ENCODE measurements at places on chromosomes 7 and 10. TPM values are rescaled to one million over a fixed set of nuclear protein-coding genes. Genes with fewer than 3 reads are reported as not detected.

Gene SSC4D
- total RNA-seq, result 0.22 TPM

Gene HTR5A
- not detected for total RNA-seq

Gene NPSR1
- total RNA-seq, result not detected

Gene MINDY4
- total RNA-seq, result 0.40 TPM

Gene SNCG
- total RNA-seq, result 46.2 TPM

Gene LIPN
- total RNA-seq, result not detected

Gene LRIT1
- total RNA-seq, result not detected

Gene MICU1
- 30.4 TPM for total RNA-seq

Gene OR9A2
- total RNA-seq, result not detected

Gene TFEC
- total RNA-seq, result 1.3 TPM

Gene LRRN3
- not detected for total RNA-seq

Gene ZNF365
- total RNA-seq, result not detected

Gene NCF1
- not detected for total RNA-seq

Gene HMX2
- not detected for total RNA-seq

Gene HOGA1
- under 0.01 TPM for total RNA-seq

Gene OPN1SW
- total RNA-seq, result not detected

Gene CARD11
- total RNA-seq, result 3.1 TPM

Gene CALML3
- not detected for total RNA-seq

Gene FAM107B
- total RNA-seq, result 68.2 TPM

Gene CUZD1
- total RNA-seq, result 0.20 TPM

Gene HBP1
- total RNA-seq, result 131 TPM

Gene FAM20C
- total RNA-seq, result 0.79 TPM

Gene BTBD16
- under 0.01 TPM for total RNA-seq
